ENCODE measurements at places on chromosomes 7 and 10. TPM values are rescaled to one million over a fixed set of nuclear protein-coding genes. Genes with fewer than 3 reads are reported as not detected.

GRCh38 chr10:118818621-118819221, 64.0 kb upstream of the CACUL1 start:
- no peaks in the 10 kb centered on the region for H3K27me3 ChIP-seq
- H3K4me3 ChIP-seq = no peak overlapping the region
- no peaks in the 10 kb centered on the region for H3K4me1 ChIP-seq
- no peak overlapping the region for H3K27ac ChIP-seq
- DNase-seq = no peak

SEMA3C gene
- total RNA-seq = 17.2 TPM

TSPAN12 gene
- 76.5 TPM for total RNA-seq

MYOF gene
- 134 TPM for total RNA-seq

DNA sequence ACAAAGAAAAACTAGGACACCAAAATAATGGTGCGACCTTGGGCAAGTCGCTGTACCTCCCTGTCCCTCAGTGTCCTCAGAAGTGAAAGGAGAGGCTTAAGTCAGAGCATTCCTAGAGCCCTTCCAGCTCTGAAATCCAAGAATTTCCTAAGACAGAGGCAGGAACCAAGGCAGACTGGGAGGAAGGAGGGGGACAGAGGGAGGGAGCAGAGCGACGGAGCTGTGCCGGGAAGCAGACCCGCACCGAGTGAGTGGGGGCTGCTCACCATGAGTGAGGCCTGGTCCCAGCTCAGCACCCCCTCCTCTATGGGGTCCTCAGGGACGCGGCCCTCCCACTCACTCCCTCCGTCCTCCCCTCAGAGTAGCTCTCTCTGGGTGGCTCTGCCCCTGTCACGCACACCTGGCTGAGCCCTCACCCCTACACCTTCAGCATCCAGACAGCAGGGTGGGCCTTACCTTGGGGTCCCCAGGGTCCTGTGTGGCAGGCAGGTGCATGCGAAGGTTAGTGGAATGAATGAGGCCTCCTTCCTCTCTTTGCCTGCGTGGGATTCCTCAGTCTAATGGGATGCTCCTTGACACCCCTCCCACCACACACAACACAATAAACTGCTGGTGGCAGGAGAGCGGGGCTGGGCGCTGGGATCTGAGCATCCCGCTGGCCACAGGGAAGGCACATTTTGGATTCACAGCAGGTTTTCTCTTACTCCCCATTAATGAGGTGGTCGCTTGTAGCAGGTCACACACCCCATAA, 4.6 kb upstream of the SMARCD3 start:
- H3K36me3 ChIP-seq = no peaks in the 10 kb centered on the region
- no peaks in the 10 kb centered on the region for H3K27me3 ChIP-seq
- no peak overlapping the region for H3K4me3 ChIP-seq
- DNase-seq = peak; percentile 76
- peak overlapping the region; percentile 67 for H3K27ac ChIP-seq

ADAM22 gene
- total RNA-seq = 7.9 TPM

FBXO24 gene
- 0.60 TPM for total RNA-seq

DNA sequence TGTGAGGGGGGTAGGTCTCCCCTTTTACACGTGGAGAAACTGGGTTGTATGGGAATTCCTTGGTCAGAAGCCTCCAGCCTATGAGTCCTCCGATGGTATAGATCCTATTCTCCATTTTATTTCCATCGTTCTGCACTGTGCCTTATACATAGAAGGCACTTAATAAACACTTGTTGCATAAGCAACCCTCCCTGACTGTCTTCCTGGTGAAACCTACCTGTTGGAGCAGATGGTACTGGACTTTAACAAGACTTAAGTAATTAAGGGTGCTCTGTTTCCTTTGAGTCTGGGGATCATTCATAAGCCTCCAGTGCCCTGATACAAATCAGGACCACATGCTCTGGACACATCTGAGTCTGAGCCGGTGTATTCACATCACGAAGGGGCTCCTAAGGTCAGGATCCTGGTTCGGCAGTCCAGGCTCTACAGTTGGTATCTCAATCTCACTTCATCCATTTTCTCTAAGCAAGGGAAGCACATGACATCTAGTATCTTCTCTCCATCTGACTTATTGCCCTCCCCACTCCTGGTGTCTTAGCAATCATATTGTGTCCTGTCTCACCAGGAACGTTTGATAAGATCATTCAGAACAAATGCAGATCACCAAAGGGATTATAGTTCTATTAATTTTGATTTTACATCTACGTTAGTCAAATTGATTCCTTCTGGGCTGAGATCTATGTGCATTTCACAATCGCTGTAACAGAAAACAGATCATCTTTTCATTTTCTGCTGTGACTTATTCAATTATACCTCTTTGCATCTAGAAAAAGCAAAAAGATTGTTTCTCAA, 22.8 kb upstream of the EZH2 start:
- H3K4me1 ChIP-seq = no peaks in the 10 kb centered on the region
- no peak for DNase-seq
- H3K27me3 ChIP-seq = no peaks in the 10 kb centered on the region
- no peak overlapping the region for H3K27ac ChIP-seq
- no peaks in the 10 kb centered on the region for H3K36me3 ChIP-seq
- no peak overlapping the region for H3K4me3 ChIP-seq

- H3K36me3 ChIP-seq = no peaks in the 10 kb centered on the region
- no peaks in the 10 kb centered on the region for H3K4me1 ChIP-seq
- no peak overlapping the region for H3K4me3 ChIP-seq
- no peaks in the 10 kb centered on the region for H3K27me3 ChIP-seq
- H3K27ac ChIP-seq = no peak overlapping the region
These were observed 32.4 kb downstream of the CTNNA3 start for GRCh38 chr10:67663449-67664087.

DNA sequence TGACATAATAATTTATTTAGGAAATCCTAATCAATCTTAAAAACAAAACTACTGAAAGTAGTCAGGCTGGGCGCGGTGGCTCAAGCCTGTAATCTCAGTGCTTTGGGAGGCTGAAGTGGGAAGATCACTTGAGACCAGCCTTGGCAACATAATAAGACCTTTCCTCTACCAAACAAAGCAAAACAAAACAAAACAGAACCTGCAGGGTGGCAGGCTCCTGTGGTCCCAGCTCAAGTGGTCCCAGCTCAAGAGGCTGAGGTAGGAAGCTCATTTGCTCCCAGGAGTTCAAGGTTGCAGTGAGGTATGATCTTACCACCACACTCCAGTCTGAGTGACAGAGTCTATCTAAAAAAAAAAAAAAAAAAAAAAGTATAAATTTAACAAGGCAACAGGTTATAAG, 748.0 kb downstream of the CNTNAP2 start:
- no peak overlapping the region for H3K27ac ChIP-seq
- H3K4me1 ChIP-seq = no peaks in the 10 kb centered on the region
- H3K4me3 ChIP-seq = no peak overlapping the region
- no peaks in the 10 kb centered on the region for H3K36me3 ChIP-seq
- H3K27me3 ChIP-seq = no peaks in the 10 kb centered on the region

DNA sequence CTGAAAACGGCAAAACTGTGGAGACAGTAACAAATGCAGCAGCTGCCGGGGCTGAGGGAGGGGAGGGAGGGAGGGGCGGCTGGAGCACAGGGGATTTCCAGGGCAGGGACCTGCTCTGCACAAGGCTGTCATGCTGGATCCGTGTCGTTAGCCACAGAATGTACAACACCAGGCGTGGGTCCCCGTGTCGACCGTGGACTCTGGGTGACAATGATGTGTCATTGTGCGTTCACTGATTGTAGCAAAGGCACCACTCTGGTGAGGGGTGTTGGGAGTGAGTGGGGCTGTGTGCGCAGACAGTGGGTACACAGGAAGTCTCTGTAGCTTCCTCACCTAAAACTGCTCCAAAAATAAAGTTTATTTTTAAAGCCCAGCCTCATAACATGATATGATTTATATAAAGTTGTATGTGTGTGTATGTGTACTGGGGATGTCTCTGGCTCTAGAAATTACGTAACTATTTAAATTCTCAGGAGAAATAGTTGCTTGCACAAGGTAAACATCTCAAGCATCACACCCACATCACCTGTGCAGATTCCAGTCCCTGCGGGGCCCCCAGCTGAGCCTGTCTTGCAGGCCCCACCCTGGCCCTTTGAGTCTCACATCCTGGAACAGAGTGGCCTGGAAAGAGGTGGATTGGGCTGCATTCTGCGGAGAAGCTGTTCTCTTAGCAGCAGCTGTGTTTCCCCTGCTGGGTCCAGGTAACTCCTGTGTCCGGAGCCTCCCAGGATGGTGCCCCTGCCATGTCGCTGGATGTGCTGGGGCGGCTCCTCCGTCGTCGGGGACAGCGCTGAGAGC, 135.7 kb downstream of the DYNC2I1 start:
- no peak overlapping the region for H3K27ac ChIP-seq
- no peak overlapping the region for H3K4me3 ChIP-seq
- no peaks in the 10 kb centered on the region for H3K4me1 ChIP-seq
- peaks cover 12% of the 10 kb centered on the region for H3K27me3 ChIP-seq

IRF5 gene
- 27.1 TPM for total RNA-seq

Measured in kidney (tissue), 22 donors.